Naive B cell (primary cell): ENCODE measurements at places on chromosomes 5 and 9.

- no peak for DNase-seq
These were observed 63.2 kb upstream of the GHR start for GRCh38 chr5:42360056-42360455.

- no peak for DNase-seq
These were observed 101.3 kb downstream of the C9orf152 start for GRCh38 chr9:110106661-110107060.

GRCh38 chr9:98556511-98556910 is 152.2 kb downstream of the GABBR2 start:
- no peak for DNase-seq

GRCh38 chr5:133996683-133997252 is 8.0 kb downstream of the VDAC1 start:
- peak; percentile 17 for DNase-seq

GRCh38 chr5:159887050-159887449 is 29.2 kb upstream of the ADRA1B start:
- DNase-seq = no peak

DNA sequence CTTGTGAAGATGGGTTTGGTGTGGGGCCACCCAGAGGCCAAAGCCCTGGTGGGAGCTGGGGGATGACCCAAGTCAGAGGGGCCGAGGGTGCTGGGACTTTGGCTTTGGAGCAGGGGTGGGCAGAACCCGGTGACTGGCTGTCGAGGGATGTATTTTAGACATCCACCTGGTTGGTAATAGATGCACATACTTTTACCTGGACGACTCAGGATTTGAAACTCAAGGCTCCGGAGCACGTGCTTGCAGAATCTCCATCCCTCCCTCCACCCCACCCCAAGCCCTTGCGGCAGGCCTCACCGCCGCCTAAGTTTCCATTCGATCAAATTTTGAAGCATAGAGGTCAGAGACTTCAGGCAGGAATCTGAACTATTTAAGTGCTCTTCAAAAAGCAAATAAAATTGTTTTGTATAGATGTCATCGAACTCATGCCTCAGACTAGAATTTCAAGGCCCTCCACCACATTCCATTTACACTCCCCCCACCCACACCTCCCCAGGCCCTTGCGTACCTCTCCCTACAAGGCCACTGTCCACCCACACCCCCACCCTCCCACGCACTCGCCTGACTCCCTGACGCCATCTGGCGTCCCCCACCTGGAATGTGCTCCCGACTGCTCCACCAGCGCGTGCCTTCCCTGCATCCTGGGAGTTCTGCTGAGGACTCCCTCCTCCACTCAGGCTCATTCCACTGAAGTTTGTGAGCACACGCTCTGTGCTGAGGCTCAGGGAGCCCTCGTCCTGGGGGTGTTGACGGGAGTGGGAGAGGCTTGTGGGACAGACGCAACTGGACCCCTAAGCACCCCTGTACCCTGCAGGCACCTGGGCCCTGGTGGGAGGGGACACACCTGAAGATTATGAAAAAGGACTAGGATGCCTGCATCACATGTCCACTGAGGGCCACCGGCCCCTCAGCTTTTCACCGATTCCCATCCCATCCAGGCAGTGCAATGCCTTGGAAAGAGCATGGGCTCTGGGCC is 56.4 kb upstream of the RPL26L1 start:
- DNase-seq = no peak

- no peak for DNase-seq
These were observed 39.0 kb downstream of the GAS1 start for GRCh38 chr9:86908261-86908660.

DNA sequence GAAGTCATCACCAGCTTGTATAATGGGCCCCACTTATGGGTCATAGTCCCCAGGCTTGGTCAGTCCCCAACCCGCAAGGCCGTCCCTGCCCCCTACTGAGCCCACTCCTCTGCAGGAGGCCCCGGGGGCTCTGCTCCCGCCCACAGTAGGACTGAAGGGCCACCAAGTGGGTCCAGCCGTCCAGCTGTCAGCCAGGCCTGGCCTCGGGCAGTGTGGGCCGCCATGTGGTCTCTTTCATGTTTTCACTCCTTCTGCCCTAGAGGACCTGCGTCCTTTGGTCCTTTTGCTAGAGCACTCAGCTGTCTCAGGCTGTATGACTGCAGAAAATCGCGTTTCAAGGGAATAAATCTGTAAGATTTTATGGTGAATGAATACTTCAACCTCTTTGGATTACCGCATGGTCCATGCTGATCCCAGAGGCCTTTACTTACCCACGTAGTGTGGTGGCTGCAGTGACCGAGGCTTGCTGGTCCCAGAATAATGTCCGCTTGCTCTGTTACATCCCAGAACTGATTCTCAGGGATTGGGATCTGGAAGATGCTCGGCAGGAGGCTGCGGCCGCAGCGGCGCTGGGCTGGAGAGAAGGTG is 105.7 kb upstream of the FAM120A start:
- no peak for DNase-seq

- no peak for DNase-seq
These were observed 45.5 kb upstream of the LRRC14B start for GRCh38 chr5:145585-146323.

DNA sequence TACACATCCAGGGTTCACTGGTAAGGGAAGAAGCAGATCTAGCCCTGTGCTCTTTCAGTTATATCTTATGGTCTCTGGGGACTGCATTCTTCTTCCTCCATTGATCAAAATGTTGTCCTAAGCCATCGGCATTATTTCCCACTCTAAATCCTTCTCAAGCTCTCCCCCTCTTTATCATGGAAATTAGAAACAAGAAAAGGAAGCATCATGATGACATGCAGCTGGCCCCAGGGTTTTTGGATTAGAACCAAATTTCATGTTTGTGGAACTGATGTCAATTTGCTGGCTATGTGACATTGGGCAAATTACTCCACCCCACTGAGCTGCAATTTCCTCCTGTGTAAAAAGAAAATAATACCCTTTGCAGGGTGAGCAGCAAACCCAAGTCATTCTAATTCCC is 39.5 kb downstream of the MFAP3 start:
- DNase-seq = no peak

DNA sequence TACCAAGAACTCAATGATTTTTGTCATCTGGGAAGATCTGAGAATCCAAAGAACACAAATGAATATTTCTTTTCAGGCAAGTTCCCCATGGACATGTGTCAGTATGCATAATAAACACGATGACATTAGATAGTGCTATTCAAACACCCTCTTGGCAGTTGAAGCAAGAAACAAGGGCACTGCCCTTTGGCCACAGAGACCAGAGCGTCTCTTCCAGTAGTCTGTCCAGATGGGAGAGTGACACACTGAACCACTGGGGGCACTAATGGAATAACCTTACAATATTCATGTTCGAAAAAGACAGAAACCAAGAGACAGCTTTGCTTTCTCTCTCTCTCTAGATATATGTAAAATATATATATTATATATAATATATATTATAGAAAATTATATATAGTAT is 301.9 kb downstream of the CTNND2 start:
- DNase-seq = no peak

- no peak for DNase-seq
These were observed 502.0 kb downstream of the BNC2 start for GRCh38 chr9:16368237-16369087.

DNA sequence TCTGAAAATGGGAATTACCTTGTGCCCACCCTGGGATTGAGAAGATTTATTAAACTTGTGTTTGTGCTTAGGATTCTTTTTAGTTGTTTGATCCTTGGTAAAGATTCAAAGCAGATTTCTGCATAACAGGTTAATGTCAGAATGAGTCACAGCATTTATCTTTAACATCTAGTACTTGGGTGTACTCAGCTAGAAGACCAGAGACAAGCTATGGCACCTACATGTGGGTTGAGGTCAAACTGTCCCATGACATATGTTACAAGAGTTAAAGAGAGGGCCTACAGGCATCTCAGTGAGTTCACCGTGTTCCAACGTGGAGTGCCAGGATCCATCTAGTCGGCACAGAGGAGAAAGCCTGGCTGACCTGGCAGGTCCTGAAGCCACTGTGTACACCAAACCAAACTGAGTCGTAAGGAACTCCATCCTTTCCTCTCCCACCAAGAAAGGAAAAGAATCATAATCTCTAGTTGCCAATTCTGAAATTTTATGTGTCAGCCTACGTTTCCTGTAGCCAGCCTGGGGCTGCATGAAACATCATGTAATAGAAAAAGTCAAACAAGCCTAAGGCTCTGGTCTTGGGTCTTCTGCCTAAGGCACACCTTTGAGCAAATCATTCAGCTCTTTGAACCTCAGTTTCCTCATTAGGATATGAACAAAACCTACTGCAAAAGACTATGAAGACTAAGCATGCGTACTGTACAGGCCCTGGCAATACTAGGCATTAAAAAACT is 73.7 kb downstream of the RCL1 start:
- no peak for DNase-seq

- DNase-seq = no peak
These were observed 5.8 kb downstream of the DAPK1 start for GRCh38 chr9:87503430-87503829.

- DNase-seq = no peak
These were observed 5.7 kb downstream of the SRP19 start for GRCh38 chr5:112866739-112867138.

GRCh38 chr5:125696762-125697161 is 726.4 kb upstream of the GRAMD2B start:
- DNase-seq = no peak

DNA sequence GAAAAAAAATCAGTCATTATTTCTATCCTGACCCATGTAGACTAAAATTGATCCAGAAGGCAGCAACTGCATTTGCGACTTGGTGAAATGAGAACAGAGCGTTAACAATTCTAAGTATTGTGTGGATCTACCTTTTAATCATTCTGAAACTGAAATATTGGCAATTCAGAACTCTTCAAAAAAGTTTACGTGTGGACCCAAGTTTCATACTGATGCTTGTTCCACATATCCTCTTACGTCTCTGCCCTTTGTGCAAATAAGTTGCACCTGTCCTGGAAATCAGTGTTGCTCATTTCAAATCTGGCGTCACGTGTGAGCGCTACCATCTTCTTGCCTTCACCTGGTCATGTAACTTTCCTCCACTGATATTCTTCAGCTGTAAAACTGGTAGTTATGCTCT is 74.7 kb downstream of the NTRK2 start:
- no peak for DNase-seq

DNA sequence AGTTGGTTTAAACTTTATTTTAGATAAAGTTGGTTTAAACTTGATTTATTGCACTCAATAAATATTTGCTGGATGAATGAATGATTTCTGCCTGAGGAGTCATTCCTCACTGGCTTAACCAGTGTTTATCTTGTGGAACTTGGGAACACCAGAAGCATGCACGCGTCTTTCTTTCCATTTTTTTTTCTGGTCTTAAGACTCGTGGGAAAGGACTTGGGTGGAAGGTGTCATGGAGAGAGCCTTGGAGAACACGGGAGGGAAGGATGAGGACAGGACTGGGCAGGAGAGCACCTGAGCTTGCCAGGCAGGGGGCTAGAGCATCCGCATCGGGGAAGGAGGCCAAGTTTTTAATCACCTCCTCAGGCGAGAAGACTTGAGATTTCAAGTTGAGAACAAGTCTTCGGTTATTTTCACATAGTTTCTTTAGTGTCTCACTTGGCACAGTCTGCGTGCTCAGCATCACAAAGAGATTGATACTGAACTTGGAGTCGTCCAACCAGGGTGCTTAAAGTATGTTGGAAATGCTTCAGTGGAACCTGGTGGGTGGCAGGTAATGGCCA is 144.2 kb downstream of the PDZD2 start:
- DNase-seq = no peak

DNA sequence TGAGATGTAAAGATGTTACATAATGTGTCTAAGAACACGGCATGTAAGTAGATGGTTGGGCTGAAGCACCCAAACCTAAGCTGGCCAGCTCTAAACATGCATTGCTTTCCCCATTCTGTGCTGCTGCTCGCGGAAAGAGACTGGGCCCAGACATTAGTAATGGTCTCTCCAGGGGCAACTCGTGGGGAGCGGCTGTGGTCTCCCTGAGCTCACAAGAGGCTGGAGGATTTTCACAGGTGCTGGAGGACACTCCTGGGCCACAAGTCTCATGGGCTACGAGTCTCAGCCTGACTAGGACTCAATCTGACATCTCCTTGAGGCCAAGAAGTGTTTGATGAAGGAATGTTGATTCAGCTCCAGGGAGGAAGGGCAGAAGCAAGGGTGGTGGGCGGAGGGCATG is 92.7 kb upstream of the PTCH1 start:
- no peak for DNase-seq

DNA sequence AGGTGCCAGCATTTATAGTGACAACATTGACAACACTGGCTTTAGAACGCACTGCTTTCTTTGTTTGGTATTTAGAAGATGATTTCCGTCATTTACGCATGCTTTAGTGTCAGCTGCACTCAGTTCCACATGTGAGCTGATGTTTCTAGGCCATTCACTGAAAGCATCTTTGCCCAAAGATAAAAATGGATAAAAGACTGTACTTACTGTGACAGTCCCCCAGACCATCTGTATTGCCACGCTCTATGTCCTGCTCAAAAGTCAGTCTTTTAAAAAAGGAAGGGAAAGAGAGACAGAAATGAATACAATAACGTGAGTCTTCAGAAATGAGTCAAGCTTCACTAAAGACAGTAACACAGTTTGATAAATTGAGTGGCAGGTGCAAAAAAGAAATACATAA is 99.3 kb downstream of the SEMA6A start:
- DNase-seq = no peak
